ENCODE measurements at places on chromosomes 3 and 15. TPM values are rescaled to one million over a fixed set of nuclear protein-coding genes. Genes with fewer than 3 reads are reported as not detected.

GRCh38 chr15:41980654-41981323 lies 8.4 kb upstream of the EHD4 start:
- H3K4me1 ChIP-seq, result no peaks in the 10 kb centered on the region
- no peak overlapping the region for H3K27ac ChIP-seq
- H3K4me3 ChIP-seq, result no peak overlapping the region
- H3K36me3 ChIP-seq, result no peaks in the 10 kb centered on the region
- DNase-seq, result no peak

- H3K27ac ChIP-seq, result peak overlapping the region; percentile 12
- DNase-seq, result no peak
- no peak overlapping the region for H3K4me3 ChIP-seq
- H3K36me3 ChIP-seq, result no peaks in the 10 kb centered on the region
- H3K4me1 ChIP-seq, result peaks cover 12% of the 10 kb centered on the region
Measured at GRCh38 chr3:179172546-179172945, 24.4 kb downstream of the PIK3CA start.

DNA sequence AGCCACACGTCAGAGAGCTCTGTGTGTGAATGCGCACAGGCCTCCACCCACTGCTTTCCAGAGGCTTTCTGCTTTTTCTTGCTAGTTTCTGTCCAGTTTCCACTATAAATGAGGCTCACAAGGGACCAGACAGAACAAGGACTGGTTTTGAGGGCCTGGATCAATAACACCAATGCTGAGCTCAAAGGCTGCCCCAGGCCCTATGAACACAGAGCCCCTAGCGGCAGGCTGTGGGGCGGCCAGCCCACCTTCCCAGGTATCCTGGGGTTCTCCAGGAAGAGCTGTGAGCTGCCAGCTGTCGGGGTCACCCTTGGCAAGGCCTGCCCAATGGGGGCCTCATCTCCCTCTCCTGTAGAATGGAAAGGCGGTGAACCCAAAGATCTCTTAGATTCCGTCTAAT lies 2.2 kb upstream of the ITIH3 start:
- H3K27me3 ChIP-seq, result no peaks in the 10 kb centered on the region
- DNase-seq, result no peak
- no peak overlapping the region for H3K27ac ChIP-seq
- H3K4me3 ChIP-seq, result no peak overlapping the region
- H3K36me3 ChIP-seq, result no peaks in the 10 kb centered on the region
- no peaks in the 10 kb centered on the region for H3K4me1 ChIP-seq

DNA sequence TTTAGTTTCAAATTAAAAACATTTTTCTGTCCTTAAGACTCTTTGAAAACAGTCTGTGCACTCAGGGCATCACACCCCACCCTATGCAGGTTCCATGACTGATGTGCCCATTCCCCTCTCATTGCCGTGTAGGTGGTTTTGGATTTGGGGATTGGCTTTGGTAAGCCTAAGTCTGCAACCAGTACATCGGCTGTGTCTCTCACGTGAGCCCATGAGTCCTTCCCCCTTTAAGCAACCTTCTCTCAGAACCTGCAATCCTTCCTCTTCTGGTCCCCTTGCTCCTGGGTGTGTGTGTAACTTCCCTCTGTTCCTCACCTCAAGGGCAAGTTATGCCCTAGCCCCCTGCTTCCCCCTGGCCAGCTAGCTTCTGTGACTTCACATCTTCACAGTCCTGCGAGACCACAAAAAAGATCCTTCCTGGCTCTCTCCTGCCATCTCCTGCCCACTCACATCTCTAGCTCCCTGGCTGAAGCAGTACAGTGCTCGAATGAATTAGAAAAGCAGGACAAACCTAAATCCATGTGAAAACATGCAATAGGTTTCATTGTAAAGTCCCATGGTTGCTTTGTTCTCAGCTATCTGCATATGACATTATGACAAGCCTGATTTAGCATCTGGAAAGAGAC lies 126.7 kb downstream of the UACA start:
- H3K4me3 ChIP-seq, result no peak overlapping the region
- no peaks in the 10 kb centered on the region for H3K36me3 ChIP-seq
- peaks cover 9% of the 10 kb centered on the region for H3K27me3 ChIP-seq
- DNase-seq, result peak; percentile 8
- no peak overlapping the region for H3K27ac ChIP-seq

DNA sequence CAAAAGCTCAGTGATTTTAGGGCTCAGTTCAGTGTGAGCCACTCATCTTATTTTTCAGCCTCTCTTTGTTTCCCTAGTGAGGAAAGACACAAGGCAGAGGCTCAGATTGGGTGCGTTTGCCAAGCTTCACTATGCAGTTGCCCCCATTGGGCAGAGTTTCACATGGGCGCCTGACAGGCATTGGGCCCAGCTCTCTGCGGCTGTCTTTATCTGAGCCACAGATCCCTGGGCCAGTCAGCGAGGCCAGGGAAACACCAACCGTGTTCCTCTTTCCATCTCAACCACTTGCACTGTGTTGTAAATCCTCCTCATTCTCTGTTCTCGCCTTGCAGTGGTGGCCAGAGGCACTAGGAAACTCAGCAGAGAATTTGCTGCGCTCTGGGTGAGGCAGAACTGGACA lies 10.8 kb downstream of the ESYT3 start:
- DNase-seq, result no peak
- no peak overlapping the region for H3K4me3 ChIP-seq
- H3K4me1 ChIP-seq, result no peaks in the 10 kb centered on the region
- no peak overlapping the region for H3K27ac ChIP-seq

DNA sequence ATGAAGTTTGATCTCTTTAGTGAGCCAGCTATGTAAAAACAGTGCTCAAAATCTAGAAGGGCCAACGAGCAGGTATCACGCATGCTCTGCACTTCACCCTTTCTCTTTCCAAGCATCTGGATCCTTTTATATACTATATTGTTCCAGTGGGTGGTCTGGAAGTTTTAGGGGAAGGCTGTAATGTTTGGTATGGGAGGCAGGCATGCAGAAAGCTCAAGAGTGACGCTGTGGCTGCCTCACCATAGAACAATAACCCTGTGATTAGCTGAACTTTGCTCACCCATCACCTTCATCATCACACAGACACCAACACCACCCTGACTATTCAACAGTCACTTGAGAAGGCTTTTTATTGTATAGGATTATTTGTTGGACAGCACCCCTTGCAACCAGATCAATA lies 81.6 kb downstream of the FBN1 start:
- DNase-seq, result no peak
- H3K27ac ChIP-seq, result no peak overlapping the region
- H3K27me3 ChIP-seq, result no peaks in the 10 kb centered on the region
- no peaks in the 10 kb centered on the region for H3K36me3 ChIP-seq
- H3K4me1 ChIP-seq, result no peaks in the 10 kb centered on the region

DNA sequence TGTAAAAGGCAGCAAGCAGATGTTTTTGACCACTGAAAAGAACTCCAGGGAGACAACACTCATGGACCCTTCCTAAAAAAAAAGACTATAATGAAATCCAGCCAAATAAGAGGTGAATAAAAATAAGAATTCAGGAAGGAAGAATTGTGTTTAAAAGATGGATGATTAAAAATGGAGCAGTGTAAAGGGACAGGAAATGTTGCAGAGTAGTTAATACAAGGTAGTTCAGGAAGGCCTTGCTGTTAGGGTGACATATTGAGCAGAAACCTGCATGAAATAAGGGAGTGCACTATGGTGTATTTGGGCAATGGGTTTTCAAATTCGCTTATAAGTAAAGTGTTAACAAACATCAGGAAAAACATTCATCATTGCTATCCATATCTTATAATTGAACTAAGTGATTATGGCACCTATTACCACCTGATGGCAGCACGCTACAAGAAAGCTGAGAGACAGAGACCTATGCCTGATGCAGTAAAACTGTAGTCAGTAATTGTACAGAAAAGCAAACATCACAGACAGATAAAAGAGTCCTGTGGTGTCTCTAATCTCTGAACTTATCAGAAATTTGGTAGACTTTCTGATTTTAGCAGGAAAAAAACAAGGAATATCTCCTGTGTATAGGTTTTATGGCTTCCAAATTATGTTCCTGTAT lies 5.8 kb upstream of the DBR1 start:
- no peak overlapping the region for H3K4me3 ChIP-seq
- H3K36me3 ChIP-seq, result no peaks in the 10 kb centered on the region
- H3K27ac ChIP-seq, result no peak overlapping the region

DNA sequence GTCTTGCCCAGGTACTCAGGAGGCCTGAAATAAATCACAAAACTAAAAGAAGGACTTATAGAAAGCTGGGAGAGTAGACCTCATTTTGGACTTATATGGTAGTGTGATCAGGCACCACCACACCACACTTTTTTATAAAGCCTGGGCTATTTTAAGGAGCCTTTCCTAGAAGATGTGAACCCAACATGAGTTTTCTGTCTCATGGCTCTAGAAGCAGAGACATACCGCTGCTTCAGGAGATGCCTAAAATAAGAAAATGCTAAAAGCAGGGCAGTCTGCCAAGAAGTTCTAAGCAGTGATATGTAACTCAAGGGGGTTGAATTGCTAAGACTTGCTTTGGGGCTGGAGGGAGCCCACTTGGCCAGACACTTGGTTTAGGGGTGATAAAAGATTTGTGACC lies 49.6 kb downstream of the SUMF1 start:
- H3K4me1 ChIP-seq, result no peaks in the 10 kb centered on the region
- no peak overlapping the region for H3K4me3 ChIP-seq
- H3K27ac ChIP-seq, result no peak overlapping the region
- peaks cover 26% of the 10 kb centered on the region for H3K36me3 ChIP-seq

DNA sequence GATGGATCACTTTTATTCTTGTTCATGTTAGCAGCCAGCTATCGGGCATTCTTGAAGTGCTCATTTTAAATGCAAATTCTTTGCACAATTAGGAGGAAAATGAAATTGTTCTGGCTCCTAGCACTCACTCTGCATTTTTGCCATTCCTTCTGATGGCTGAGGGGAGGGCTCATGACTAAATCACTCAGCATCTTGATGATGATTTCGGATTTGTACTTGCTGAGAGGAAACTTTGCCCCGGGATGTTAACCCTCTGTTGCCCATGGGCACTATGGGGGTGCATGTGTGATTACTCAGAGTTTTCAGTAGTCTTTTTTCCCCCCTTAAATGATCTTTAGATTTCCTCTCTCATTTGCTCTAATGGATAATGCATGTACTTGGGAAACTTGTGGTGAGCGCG lies 299.6 kb upstream of the C2CD4B start:
- no peak overlapping the region for H3K27ac ChIP-seq
- no peak for DNase-seq
- H3K27me3 ChIP-seq, result no peaks in the 10 kb centered on the region
- no peaks in the 10 kb centered on the region for H3K36me3 ChIP-seq

GRCh38 chr3:3625544-3626271 lies 173.5 kb upstream of the LRRN1 start:
- no peaks in the 10 kb centered on the region for H3K27me3 ChIP-seq
- no peaks in the 10 kb centered on the region for H3K36me3 ChIP-seq
- DNase-seq, result no peak
- H3K27ac ChIP-seq, result no peak overlapping the region

DNA sequence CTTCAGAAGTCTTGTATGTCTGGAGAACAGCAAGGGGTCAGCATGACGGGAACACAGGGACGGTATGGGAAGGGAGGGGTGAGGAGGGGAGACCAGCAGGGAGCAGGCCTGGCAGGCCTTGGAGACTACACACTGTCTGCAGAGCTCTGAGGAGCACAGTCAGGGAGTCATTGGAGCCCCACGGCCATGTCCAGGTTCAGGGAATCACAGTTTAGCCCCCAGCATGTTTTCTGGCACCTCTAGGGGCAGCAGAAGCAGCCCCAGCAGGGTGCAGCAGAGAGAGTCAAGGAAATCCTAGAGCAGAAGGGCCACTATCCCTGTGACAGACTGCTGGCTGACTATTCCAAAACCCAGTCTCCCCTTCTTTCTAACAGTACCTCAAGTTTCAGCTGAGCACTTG lies 3.2 kb downstream of the LAMP3 start:
- no peak overlapping the region for H3K4me3 ChIP-seq
- H3K36me3 ChIP-seq, result no peaks in the 10 kb centered on the region
- no peak overlapping the region for H3K27ac ChIP-seq
- DNase-seq, result no peak
- peaks cover 36% of the 10 kb centered on the region for H3K4me1 ChIP-seq
- peaks cover 87% of the 10 kb centered on the region for H3K27me3 ChIP-seq

DNA sequence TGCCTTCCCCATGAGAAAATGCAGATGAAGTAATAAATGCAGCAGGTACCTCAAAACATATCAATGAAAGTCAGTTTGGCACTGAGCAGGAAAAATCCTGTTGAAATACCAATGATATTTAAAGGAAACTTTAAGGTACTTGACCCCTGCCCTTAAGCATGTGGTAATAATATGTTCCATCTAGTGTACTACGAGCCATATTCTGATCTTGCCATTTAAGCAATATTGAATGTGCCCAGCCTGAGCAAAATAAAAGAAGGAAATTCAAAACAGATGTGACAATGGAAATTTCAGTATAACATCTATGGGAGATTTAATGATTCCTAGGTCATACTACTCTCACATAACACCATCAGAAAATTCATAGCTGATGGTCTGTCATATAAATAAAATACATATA lies 191.8 kb upstream of the CGNL1 start:
- no peak overlapping the region for H3K4me3 ChIP-seq
- no peak overlapping the region for H3K27ac ChIP-seq
- DNase-seq, result no peak
- H3K4me1 ChIP-seq, result no peaks in the 10 kb centered on the region

GRCh38 chr15:72176159-72176558 lies 21.4 kb downstream of the GRAMD2A start:
- no peaks in the 10 kb centered on the region for H3K36me3 ChIP-seq
- no peaks in the 10 kb centered on the region for H3K4me1 ChIP-seq
- no peak overlapping the region for H3K27ac ChIP-seq
- no peaks in the 10 kb centered on the region for H3K27me3 ChIP-seq
- H3K4me3 ChIP-seq, result no peak overlapping the region
- DNase-seq, result no peak

DNA sequence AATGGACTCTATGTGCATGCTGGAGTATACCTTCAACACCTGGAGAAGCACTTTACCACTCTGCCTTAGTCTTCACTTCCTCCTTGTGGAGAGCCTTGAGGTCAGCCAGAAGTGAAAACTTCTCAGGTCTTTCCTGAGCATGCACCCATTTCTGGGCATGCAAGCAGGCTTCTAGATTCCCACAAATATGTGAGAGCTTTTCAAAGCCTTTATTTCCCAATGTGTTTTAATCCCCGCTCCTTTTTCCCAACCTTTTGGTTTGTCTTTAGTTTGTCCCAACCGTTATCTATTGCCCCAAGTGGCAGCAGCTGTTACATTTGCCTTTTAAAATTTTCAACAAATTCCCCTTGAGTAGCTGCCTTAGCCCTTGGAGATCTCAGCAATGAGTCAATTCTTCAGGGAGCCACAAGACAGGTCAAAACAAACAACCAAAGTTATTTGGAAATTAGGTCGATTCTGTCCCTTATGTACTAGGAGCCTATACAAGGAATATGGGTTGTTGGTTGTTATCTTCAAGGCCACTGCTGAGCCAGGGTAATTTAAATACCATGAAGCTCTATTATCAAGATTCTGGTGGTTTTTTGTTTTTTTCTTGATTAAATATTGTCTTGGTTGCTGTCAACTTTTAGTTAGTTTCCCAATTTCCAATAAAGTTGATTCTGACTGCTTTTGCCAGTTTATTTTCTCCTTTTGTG lies 44.4 kb downstream of the LSM3 start:
- no peaks in the 10 kb centered on the region for H3K36me3 ChIP-seq
- no peak for DNase-seq
- no peaks in the 10 kb centered on the region for H3K4me1 ChIP-seq
- H3K27me3 ChIP-seq, result no peaks in the 10 kb centered on the region
- H3K27ac ChIP-seq, result no peak overlapping the region

PEX5L gene
- polyA plus RNA-seq, result not detected

LIPH gene
- polyA plus RNA-seq, result not detected

C3orf85 gene
- polyA plus RNA-seq, result not detected

CGGBP1 gene
- polyA plus RNA-seq, result 57.3 TPM

RETNLB gene
- not detected for polyA plus RNA-seq

DUOX2 gene
- polyA plus RNA-seq, result not detected

COPS2 gene
- polyA plus RNA-seq, result 24.4 TPM

BFSP2 gene
- polyA plus RNA-seq, result 0.50 TPM

CD96 gene
- polyA plus RNA-seq, result 21.4 TPM

ADGRG7 gene
- polyA plus RNA-seq, result not detected

ARHGAP11A gene
- 0.51 TPM for polyA plus RNA-seq

Data from B cell (primary cell).